Breast epithelium (tissue), 4 donors: ENCODE measurements at places on chromosomes 7 and 10. TPM values are rescaled to one million over a fixed set of nuclear protein-coding genes. Genes with fewer than 3 reads are reported as not detected.

DNA sequence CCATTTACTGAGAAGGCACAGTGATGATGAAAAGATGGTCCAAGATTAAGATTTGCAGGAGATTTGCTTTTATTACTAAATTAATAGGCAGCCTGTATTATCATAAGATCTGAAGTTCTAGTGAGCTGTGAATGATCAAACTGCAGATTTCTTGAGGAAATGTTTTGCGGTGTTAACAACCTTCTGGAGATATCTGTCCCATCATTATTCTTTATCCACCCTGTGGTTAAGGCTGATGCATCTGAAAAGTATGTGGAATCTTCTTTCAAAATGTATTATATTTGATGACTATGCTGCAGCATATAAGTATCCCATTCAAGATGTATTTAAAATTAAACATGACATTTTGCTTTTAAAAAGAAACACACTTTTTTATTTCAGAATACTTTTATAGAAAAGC, 150.3 kb downstream of the POLR1F start:
- DNase-seq: no peak

DNA sequence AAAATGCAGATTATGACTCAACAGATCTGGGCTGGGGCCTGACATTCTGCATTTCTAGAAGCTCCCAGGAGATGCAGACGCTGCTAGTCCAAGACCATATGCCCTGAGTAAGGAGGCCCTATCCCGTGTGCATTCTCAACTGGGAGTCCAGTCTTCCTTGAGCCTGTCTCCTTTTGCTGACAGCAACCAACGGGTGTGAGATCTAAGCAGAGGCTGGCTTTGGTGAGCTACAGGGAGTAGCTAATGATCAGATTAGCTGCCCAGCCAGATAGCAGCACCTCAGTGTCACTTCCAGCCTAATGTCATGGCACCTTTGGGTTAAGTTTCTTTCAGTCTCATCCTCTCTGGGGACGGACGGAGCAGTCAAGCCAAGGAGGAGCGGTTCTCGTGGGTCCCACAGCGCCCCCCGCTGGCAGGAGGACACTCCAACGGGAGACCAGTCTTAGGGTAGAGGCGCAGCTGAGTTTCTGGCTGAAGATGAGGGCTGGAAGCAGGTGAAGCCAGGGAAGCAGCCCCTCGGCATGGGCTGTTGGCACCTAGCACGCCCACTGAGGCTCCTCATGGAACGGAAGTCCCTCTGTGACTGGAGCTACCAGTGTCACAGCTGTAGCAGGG, 154.0 kb downstream of the CCDC3 start:
- DNase-seq: no peak

GRCh38 chr7:128000048-128000447, 31.2 kb downstream of the LRRC4 start:
- no peak for DNase-seq

- DNase-seq: no peak
Observed at GRCh38 chr7:31111109-31111451, 59.0 kb downstream of the ADCYAP1R1 start.

- no peak for DNase-seq
Observed at GRCh38 chr7:87427288-87427687, 48.2 kb downstream of the ABCB4 start.

GRCh38 chr10:15760681-15761080, 41.0 kb upstream of the ITGA8 start:
- DNase-seq: no peak

The KIAA1549 gene
- 3.9 TPM for total RNA-seq

DNA sequence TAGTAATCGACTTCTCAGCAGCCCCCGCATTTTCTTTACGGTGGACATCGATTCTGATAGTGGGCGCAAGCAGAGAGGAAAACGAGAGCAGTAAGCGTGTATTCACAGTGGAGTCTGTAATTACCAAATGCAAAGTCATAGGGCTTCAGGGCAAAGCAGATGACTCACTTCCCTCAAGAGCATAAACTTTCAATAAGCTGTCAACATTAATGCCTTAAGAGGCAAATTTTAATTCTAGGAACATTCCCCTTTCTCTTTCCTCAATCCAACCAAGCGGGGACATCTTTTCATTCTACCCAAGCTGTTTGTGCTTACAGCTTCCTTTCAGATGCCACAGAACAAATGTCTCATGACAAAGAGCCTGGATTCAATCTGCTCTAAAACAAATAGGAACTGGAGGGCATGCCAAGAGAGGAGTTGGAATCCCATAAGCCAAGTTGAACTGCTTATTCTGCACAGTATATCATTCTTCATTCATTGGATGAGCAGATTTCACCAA, 48.6 kb downstream of the MALSU1 start:
- DNase-seq: no peak

GRCh38 chr7:104362756-104363155, 34.4 kb downstream of the LHFPL3 start:
- DNase-seq: no peak

The CARD11 gene
- 2.9 TPM for total RNA-seq

DNA sequence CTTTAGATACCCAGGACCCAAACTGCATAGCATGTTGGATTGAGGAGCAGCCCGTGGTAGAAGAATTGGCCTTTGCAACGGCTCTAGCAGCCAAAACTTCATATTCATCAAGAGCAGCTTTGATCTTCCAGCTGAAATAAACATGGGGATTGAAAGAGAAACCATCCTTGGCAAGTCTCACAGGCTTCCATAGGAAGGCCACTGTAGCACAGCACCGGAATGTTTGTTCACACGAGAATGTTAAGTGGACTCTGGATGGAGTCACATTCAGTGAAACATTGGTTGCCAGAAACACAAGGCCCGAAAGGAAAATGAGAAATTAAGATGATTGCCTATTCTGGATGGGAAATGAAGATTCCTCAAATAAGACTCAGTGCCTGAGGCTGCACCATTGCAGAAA, 97.4 kb downstream of the RAB18 start:
- no peak for DNase-seq

DNA sequence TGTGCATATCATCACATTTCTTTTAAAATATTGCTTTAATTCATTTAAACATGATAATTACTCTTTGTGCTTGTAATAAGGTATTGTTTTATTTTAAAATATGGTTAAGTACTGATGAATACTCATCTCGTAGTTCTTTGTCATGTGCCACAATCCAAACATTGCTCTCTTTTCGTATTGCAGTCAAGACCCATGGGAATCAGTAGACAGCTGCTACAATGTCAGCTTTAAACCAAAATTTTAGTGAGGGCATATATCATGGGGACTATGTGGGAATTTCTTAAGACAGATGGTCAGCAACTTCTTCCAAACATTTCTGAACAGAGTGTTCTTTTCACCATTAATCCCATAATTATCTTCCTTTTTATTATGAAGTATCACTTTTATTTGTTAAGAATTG, 77.2 kb upstream of the FZD1 start:
- DNase-seq: no peak

The GJD4 gene
- total RNA-seq: not detected

DNA sequence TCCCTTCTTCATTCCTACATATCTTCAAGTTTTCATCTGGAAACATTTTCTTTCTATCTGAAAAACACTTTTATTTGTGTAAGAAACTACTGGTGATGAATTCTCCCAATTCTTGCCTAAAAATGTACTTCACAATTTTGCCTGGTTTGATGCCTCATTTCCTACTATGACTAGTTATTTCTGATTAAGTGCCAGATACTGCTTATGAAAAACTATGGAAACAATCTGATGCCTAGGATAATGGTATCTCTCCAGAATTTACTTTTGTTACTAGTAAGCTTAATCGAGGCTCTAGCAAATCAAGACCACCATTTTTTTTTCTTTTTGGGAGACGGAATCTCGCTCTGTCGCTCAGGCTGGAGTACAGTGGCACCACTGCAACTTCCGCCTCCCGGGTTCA, 31.3 kb downstream of the CACUL1 start:
- DNase-seq: no peak

DNA sequence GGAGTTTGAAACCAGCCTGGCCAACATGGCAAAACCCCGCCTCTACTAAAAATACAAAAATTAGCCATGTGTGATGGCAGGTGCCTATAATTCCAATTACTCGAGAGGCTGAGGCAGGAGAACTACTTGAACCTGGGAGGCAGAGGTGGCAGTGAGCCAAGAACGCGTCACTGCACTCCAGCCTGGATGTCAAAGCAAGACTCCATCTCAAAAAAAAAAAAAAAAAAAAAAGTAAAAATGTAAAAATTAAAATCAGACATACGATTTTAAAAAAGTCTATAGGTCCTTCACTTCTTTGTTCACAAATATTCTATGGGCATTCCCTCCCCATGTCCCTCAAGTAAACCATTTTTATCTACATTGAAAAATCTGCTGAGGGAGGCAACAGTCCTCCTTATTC, 34.9 kb upstream of the TLL2 start:
- DNase-seq: no peak
